ENCODE measurements at places on chromosomes 3 and 15. TPM values are rescaled to one million over a fixed set of nuclear protein-coding genes. Genes with fewer than 3 reads are reported as not detected.

GRCh38 chr15:93118904-93119303 is 29.9 kb upstream of the RGMA start:
- no peak for DNase-seq

DNA sequence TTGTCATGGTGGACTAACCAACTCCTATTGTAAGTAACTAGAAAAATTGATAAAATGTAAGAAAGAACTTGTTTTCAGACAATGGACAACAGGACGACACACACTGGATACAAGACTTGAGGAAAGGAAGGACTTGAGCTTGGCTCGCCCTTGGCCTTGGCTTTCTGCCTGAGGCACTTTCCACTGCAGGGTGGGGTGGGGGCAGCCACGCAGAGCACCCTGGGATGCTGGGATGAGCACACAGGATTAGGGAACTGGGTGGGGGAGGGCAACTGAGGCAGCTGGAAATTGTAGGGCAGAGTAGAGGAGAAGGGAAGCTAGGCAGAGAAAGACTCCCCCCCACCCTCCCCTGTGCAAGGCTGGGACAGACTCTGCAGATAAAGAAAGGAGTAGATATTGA is 25.5 kb upstream of the HHATL start:
- no peak for DNase-seq

DLL4 gene
- total RNA-seq, result 48.0 TPM

DNA sequence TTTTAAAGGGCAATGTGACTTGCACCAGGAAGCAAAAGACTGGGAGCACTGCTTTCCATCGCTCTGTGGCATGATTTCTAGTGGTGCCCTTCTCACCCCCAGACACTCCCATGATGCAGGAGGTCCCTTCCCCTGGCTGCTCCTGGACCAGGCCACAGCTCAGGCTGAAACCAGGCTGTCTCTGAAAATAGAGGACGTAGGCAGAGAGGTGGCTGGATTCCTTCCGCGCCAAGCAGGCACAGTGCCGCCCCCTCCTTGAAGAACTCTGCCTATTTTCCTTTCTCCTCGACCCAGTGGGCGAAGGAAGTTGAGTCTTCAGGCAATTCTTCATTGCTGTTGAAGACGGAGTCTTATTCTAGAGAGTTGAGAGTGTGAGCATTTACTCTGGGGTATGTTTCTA is 489.4 kb upstream of the TBL1XR1 start:
- no peak for DNase-seq

GRCh38 chr15:70091726-70092463 is 5.8 kb downstream of the TLE3 start:
- DNase-seq, result no peak

ACTC1 gene
- total RNA-seq, result not detected

OTOL1 gene
- not detected for total RNA-seq

DNA sequence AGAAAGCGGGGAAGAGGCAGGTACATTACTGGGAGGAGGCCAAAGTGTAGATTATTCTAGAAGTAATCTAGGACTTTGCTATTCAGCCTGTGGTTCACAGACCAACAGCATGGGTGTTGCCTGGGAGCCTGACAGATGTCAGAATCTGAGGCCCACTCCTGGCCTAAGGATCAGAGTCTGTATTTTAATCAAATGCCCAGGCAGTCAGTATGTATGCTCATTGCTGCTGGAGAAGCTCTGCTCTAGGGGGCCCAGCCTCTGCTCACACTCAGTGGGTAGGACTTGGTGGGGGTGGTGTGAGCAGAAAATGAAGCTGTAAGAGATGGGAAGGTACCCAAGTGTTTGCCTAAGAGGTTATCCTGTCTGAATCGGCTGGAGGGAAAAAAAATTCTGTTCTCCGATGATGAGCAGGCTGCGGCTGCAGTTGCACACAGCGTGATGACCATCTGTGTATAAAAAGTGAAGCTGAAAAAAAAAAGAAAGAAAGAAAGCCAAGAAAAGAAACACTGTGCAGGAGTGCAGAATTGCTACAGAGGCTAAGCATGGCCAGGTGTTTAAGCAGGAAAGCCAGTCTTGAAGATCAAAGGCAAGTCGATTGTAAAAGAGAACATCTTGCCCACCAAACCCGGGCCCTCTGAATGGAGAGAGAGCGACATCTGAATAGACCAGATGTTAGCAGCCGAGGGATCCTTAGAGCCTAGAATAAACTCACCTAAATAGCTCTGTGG is 65.2 kb downstream of the EIF4E3 start:
- no peak for DNase-seq

- DNase-seq, result no peak
Observed at GRCh38 chr3:181823716-181824115, 112.0 kb downstream of the SOX2 start.

- DNase-seq, result no peak
Observed at GRCh38 chr3:133007601-133008000, 30.6 kb upstream of the TMEM108 start.

GOLGA6L7 gene
- not detected for total RNA-seq

RBMS3 gene
- 24.2 TPM for total RNA-seq

TMIE gene
- total RNA-seq, result not detected

DNA sequence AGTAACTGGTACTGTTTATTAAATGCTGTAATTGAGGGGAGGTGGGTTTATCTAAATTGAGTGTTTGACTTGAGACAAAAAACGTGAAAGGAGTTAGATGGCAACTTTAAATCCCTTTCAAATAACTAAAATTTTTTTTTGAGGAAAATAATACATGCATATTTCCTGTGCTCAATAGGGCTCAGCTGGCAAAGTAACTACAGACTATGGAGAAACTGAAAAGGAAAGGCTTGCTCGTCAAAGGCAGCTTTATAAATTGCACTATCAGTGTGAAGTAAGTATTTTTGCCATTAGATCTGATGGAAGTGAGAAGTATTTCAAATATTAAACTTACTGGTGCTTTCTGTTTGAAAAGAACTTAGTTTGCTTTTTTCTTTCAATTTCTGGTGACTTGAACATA is 72.2 kb downstream of the DZIP3 start:
- DNase-seq, result no peak

- DNase-seq, result no peak
Observed at GRCh38 chr3:115922681-115923347, 299.5 kb downstream of the GAP43 start.

- DNase-seq, result no peak
Observed at GRCh38 chr15:40959331-40960141, 6.3 kb downstream of the CHAC1 start.

ETFA gene
- 131 TPM for total RNA-seq

CDHR4 gene
- not detected for total RNA-seq

- no peak for DNase-seq
Observed at GRCh38 chr3:7270731-7271130, 409.8 kb downstream of the GRM7 start.

DNA sequence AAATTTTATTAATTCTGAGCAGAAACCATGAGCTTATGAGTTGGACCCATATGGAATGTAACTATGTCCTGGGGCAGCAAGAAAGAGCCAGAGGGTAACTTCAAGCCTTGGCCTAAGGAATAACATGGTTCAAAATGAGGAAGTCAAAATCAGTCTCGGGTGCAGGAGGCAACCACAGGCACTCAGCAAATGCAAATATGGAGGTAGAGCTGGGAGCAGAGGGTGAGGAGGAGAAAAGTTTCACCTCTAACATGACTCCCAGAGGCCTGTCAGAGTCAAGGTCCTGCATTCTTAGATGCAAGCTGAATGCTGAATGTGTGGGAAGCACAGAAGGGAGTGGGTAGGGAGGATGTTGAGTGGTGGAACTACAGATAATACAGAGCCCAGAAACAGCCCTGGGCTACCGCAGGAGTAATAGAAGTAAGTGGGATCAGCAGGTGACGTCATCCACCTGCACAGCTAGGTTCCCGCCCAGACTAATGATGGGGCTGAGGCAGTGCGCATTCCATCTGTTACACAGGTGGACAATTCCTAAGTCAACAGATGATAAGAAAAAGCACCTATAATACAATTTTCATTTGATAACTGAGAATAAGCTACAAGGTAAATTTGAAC is 279.8 kb upstream of the ARRDC4 start:
- no peak for DNase-seq

- DNase-seq, result no peak
Observed at GRCh38 chr3:78066287-78066686, 1026.4 kb downstream of the ROBO2 start.

DNA sequence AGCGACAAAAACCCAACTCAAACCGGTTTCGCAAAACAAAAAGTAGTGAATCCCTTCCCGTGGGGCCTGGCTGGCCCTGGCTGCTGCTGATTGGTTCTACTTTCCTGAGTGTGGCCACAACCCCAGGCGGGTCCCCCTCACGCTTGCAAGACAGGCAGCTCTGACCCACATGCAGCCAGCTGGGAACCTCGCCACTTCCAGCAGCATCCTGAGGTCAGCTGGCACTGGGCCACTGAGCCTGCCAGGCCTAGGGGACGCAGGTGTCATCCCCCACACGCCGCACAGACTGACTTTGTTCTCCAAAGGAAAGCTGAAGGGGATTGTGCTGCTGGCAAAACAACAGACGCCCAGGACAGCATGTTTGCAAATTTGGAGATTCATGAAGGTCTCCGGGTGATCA is 111.1 kb downstream of the TPRA1 start:
- DNase-seq, result no peak

DNA sequence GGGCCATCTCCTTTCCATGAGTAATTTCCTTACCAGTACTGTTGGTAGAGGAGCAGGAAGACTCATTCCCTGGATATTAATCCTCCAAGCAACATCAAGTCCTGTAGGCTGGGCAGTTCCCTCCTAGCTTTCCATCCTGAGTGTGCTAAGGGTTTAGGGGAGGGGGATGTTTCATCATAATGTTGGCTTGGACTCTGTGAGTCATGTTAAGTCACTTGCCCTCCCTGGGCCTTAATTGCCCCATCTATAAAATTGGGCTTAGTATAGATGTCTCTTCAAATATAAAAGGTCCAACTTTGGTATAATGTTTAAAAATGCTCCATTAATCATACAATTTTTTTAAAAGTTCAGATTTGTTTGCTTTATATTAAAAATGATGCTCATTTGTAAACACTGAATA is 52.7 kb downstream of the TLE3 start:
- DNase-seq, result no peak

SPINK8 gene
- total RNA-seq, result not detected

CD96 gene
- not detected for total RNA-seq

DNA sequence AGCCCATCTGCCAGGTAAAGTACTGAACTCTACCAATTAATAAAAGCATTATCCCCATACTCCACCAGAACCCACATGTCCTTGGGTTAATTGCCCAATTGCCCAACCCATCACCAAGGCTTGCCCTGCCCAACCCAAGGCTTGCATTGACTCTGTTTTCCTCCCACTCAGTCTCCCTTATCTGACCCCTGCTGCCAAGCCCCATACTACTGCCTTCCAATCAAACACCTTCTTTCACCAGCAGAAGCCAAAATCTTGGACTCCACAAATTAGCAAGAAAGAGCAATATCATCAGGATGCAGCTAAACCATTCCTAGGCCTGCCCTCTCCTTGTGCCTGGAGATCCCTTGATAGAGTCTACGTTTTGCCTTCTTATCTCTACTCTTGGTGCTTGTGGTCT is 602.9 kb downstream of the NTRK3 start:
- DNase-seq, result no peak

SEMA6D gene
- total RNA-seq, result 0.44 TPM

DNA sequence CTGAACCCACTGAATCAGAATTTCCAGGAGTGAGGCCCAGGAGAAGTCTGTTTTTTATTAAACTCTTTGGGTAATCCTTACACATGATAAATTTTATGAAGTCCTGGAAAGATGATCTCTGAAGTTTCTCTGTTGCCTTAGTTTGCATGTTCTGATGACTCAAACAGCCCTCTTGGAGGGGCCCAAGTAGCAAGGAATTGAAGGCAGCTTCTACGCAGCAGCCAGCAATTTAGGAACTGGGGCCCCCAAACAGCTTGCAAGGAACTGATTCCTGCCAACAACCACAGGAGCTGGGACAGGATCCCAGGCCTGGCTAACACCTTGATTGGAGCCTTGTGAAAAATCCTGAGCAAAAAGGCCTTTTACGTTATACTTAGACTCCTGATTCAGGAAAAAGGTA is 5.4 kb upstream of the ACP3 start:
- DNase-seq, result no peak

DNA sequence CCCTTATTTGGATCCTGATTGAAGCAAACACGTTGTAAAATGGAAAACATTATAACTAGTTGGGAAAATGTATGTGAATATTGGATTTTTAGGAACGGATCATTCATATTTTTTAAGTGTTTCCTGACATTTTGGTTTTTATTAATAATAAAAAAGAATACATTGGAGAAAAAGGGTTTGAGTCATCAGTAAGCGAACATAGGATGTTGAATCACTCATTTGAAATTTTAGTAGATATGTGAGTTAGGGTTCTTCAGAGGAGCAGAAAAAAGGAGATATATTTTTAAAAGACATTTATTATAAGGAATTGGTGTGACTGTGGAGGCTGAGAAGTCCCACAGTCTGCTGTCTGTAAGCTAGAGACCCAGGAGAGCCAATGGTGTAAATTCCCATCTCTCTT is 258.5 kb downstream of the PTPRG start:
- peak; percentile 49 for DNase-seq

DNA sequence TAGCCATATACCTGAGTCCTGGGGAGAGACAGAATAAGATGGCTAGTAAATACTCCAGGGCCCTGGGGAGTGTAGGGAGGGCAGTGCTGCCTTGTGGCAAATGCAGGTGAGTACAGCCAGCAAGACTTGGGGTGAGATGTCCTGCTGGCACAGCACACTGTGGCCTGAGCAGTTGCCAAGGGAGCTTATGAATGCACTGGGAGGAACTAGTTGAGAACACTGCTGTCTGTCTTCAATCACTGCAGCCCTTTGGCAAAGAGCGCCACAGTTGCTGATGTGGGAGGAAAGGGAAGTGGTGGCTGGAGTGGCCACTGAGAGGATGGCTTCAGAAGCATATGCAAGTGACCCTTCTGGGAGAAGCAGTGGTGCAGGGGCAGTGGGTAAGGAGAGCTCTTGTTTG is 264.6 kb downstream of the RORA start:
- DNase-seq, result no peak
